ENCODE measurements at places on chromosomes 1 and 21. TPM values are rescaled to one million over a fixed set of nuclear protein-coding genes. Genes with fewer than 3 reads are reported as not detected.

C1orf116 gene
- total RNA-seq = 0.81 TPM

PTPRU gene
- 22.1 TPM for total RNA-seq

SLC30A10 gene
- total RNA-seq = 0.32 TPM

KIAA0040 gene
- total RNA-seq = 15.4 TPM

MSH4 gene
- 0.35 TPM for total RNA-seq

TEDDM1 gene
- not detected for total RNA-seq

NTMT2 gene
- total RNA-seq = 4.1 TPM

VWA1 gene
- total RNA-seq = 17.1 TPM

KRTAP12-2 gene
- not detected for total RNA-seq

AMY1C gene
- not detected for total RNA-seq

PCBP3 gene
- 2.0 TPM for total RNA-seq
